NCI-H1694 treated with DMSO at 0.1 percent for 48 hours (cell line): ENCODE measurements at places on chromosomes 11 and 22.

DNA sequence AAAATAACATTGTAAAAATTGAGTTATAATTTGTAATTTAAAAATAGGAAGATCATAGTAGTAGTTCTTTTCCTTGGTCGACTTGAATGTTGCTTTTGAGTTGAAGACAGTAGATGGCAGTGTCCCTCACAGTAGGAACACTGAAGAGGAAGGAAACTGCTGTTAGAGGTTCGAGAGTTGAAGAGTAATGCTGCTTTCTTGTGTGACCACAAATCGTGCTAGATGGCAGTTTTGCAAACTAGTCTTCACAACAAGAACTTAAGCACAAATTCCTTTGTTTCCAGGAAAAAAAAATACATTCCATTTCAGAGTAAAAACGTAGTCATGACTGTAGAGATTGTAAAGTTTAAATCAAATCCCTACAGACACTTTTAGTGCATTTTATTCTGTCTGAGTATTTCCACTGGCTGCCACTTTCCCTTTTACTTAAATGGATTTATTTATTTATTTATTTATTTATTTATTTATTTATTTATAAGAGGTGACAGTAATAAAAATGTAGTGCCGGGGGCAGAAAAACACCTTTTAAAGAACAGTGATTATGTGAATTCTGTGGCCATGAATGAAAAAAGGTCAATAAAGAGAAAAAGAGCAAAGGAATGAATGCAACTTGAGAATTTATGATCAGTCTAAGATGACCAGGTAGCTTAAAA lies 54.6 kb downstream of the SPECC1L start:
- DNase-seq, result peak; percentile 40

DNA sequence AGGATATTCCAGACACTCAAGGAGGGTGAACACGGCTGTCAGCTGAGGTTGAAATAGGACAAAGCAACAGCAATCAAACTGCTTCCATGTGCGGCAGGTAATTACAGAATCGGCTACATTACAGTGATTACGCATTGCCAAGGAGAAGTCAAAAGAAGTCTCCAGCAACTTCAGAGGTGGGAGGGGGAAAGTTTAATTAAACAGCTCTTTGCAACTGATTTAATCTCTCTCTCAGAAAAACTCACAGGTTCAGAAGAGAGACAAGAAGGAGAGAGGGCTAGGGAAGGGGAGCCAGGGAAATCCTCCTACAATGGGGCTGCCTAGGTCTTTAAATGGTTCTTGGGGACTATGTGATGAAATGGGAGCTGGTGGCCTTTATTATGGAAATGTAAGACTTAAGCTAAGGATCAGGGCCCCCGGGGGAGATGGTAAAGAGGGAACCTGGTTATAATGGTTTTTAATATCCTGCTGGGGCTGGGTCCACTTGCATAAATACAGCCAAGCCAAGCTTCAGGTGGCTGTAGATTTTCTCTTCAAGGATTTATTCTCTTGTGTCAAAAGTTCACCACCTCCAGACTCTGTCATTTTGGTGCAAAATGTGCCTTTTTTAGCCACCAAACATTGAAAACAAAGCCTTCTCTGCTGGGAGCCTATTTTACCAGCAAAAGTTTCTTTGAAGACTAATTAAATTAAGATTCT lies 354.7 kb upstream of the NARS2 start:
- DNase-seq, result no peak

GRCh38 chr11:102448869-102449224 lies 3.7 kb downstream of the TMEM123 start:
- DNase-seq, result no peak

- DNase-seq, result no peak
Measured at GRCh38 chr11:14746857-14747395, 103.3 kb downstream of the PDE3B start.

DNA sequence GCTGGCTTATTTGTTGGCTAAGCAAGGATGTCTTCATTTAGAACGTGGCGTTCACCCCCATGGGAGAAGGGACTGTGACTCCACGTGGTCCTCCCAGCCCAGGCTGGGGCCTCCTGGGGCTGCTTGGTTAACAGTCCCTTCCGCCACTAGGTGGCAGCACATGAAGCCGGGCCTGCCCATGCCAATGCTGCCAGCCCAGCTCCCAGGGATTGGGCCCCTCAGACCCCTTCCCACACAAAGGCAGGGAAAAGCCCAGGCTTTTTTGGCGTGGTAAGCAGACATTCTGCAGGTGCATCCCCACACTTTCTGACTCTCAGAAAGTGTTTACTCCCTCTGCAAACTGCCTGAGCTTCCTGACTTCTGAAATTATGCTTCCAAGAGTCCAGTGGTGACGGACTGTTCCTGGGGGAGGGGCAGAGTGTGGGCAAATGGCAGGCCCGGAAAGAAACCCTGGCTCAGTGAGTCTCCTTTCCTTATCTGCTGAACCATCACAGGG lies 3.1 kb downstream of the CBX6 start:
- peak; percentile 48 for DNase-seq

GRCh38 chr11:112012874-112013273 lies 12.3 kb upstream of the DLAT start:
- DNase-seq, result no peak

DNA sequence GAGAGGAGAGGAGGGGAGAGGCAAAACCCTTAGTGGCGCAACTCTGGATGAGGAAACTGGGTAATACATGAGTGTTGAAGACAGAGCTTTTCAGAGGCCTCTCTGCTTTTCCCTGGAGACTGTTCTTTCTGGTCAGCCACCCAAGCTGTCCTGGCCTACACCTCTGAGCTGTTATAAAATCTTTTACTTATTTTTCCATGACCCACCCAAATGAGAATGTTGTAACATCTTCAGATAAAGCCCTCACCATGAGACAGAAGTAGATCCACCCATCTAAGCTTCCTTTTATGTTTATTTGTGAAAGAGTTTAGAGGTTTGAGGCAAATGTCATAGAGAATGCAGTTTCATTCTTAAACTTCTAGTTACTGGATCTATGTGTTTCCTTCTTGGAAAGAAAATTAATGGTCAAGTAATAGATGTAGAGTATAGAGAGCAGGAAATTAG lies 20.3 kb upstream of the APLP2 start:
- no peak for DNase-seq

- no peak for DNase-seq
Measured at GRCh38 chr11:27013781-27014361, 20.0 kb downstream of the FIBIN start.

GRCh38 chr11:64263021-64263946 lies 12.0 kb downstream of the PLCB3 start:
- DNase-seq, result no peak

- DNase-seq, result no peak
Measured at GRCh38 chr11:73072935-73073481, 69.1 kb downstream of the FCHSD2 start.

GRCh38 chr11:44576656-44577055 lies 11.2 kb downstream of the CD82 start:
- DNase-seq, result no peak

DNA sequence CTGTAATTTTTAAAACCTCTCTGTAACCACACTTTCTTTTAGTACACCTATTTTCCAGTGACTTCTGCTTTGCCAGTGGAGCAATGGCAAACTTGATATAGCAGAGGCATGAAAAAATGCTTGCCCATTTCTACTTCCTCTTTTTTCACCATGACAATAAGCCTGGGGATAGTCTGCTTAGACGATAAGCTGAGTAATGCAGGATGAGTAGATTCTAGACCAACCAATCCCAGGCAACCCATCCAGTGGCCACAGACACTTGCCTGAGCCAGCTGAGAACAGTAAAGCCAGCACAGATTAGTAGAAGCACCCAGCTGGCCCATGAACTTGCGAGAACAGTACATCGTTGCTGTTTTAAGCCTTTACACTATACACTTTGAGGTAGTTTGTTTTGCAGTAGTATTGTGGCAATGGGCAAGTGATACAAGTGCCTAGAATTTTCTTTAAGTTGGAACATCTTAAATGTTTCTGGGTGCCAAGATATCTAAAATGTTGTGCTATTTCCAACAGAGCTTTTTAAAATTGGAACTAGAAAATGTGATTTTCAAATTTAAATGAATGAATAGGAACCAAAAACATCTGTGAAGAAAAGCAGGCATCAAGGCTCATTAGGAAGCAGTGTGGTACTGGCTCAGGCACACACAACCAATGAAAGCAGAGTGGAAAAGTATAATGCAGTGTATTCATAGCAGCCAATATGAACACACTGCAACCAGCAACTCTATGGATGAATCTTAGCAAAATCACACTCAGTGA lies 37.7 kb downstream of the DDI1 start:
- DNase-seq, result no peak

DNA sequence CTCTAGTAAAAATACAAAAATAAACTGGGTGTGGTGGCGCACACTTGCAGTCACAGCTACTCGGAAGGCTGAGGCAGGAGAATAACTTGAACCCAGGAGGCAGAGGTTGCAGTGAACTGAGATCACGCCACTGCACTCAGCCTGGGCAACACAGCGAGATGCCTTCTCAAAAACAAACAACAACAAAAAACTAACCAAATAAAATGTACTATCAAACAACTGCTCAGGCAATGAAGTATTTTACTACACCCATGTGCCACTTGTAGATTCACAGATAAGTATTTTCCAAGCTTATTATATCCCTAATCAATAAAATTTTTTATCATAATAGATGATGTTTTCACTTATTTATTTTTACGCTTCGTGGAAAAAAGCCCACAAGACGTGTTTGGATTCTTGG lies 924 bp downstream of the C11orf65 start:
- no peak for DNase-seq
